ENCODE measurements at places on chromosomes 12 and 14.

DNA sequence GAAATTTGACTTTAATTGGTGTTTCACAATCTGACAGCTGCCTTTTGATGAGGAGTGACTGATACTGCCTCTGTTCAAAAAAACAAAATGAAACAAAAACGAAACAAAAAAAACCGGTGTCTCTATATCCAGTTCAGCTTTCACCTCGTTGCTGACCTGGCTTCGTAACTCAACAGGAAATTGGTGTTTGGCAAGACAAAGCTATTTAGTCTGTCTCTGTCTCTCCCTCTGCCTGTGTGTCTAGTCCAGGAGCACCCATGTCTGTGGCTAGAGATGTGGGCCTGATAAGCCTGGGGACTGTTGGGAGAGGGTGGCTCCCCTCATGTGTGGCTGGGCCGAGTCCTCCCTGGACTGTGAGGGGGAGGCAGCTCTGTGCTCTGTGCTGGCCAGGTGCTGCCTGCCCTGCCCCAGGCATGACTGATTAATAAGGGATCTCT is 11.3 kb downstream of the CACNA1C start:
- DNase-seq = no peak

DNA sequence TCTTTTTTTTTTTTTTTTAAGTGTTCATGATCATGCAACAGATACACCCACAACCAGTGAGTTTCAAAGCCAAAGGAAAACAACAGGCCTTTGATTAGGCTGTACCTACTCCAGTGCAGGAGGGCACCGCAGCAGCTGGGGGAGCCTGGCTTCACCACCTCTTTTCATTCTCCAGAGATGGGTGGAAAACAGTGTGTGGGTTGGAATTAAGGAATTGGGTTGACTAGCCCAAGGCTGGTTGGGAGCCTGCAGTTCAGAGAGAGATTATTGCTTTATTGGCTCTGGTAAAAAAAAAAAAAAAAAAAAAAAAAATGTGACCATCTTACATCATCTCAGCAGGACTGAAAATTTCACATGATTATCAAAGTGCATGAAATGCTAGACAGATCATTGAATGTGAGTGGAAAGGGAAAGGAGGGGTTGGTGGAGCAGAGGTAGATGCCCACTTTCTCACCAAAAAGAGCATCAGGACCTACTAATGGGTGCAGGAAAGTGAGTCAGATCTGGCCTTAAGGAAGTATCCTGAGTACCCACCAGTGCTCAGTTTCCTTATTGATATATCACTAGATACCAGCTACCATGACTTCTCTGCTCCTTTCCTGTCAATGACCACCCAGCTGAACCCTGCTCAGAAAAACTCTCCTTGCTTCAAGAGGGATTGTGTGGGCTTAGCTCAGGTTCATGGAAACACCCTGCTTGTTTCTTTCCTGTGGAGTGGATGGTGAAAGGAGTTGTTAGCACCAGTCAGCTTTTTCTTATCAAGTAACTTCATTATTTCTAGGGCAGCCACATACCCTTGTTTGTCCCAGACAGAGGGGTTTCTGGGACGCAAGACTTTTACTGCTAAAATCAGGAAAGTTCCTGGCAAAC is 54.8 kb upstream of the DYRK2 start:
- DNase-seq = no peak

DNA sequence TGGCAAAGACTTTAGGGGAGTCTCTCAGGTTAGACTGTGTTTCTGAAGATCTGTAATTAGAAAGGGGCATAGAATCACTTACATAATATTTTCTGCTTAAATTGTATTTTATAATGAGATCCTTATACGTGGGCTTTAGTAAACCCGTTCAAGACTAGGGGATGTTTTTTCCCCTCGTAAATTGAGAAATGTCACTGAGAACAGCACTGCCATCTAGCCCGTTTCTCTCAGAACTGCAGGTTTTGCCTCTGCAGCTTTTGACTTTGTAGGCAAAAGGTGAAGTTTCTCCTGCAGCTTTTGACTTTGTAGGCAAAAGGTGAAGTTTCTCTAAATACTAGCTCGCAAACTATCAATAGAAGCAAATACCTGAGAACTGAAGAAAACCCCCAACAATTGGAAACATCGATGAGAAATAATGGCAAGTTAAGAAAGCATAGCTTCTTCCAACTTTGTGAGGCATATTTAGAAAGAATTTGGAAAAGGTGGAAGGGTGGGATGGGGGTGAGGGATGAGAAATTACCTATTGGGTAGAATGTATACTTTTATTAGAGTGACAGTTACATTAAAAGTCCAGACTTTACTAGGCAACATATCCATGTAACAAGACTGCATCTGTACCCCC is 9.9 kb upstream of the ASPG start:
- no peak for DNase-seq

DNA sequence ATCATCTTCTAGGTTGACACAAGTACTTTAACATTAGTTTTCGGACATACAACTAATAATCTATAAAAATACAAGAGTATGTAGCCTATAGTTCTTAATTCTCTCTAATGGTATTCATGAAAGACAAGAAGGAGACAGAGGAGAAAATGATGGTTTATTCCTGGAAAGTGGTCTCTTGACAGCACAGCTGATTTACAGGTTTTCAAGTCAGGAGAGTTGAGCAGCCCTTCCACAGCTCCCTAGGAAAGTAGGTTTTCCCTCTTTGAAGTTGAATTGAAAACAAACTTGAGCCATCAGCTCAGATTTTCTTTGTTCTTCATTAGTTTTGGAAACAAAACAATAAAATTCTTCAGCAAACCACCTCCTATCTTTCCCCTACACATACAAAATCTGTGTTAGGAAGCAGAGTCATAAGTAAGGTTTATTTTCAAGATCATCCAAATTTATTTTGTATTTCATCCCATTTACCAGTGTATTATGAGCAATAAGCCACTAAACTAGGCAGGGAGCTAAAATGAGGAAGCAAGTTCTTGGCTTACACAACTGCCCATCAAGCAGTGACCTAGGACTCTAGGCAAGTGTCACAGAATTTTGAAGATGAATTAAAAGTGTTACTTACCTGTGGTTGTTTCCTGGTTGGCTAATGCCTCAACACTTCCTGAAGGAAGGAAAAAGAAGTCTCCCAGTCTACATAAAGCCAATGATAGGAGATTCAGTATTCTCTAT is 357.0 kb downstream of the BCAT1 start:
- DNase-seq = no peak

DNA sequence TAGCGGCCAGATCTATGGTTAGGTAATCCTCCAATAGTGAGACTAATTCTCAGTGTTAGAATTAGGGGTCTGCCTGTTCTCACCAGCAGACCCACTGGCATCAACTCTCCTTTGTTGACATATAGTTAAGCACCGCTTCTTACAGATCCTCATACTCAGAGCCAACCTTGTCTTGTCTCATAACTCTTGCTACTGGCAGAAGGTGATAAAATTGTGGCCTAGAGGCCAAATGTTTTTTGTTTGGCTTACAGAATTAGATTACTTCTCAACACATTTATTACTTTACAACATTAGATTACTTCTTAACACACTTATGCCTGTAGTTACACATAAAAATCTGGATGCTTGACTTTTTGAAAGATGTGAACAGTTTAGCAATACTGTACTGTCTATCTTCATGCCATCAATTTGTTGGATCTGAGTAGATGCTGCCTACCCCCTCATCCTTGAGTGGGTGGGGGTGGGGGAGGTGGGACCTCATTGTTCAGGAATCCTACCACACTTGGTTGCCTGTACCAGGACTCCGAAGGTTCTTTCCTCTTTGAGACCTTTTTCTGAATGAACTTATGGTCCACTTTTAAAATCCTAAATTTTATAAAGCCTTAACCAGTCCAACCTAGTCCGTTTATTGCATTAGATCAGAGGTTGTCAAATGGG is 7.0 kb downstream of the MTHFD1 start:
- DNase-seq = no peak

GRCh38 chr12:52062167-52063081 is 7.4 kb upstream of the ATG101 start:
- DNase-seq = no peak

DNA sequence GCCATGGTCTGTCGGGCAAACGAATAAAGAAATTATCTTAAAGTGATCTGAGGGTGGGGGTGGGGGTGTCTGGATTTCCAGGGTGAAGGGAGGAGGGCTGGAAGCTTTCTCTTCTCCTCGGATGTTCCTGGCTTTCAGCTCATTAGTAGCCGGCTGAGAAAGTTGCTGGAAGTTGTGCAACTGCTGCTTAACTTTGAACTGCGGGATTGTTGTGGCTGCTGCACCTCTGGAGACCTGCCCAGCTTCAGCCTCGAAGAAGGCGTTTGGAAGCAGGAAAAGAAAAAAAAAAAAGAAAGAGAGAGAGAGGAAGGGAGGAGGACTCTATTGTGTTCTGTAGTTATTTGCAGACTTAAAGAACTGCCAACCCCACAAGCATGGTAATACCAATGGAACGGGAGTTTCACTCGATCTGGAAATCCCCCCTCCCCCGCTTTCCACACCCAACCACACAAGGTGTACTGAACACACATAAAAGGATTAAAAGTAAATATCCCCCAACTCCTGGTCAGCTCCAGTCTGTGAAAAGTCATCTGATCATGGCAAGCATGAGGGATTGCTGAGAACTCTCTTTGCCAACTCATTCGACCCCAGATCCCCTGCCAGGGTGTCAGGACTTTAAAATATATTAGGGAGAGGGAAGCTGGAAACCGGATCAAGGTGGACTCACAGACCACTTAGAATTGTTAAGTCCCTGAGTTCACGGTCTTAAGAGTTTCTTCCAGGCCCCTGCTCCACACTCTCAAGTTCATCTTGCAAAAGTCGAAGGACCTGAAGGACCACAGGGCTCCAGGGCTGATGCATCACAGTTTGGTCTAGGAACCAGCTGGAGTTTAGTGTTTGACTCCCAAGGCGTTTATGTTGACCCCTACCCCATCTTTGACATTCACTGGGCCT is at the start of gene RASSF9:
RASSF9 (minus strand) TSS at position 213 of the 894 bp plus-strand sequence; CDS start at position 5, 208 bp downstream.
- DNase-seq = no peak

GRCh38 chr14:104355101-104356019 is 217.0 kb downstream of the KIF26A start:
- no peak for DNase-seq

DNA sequence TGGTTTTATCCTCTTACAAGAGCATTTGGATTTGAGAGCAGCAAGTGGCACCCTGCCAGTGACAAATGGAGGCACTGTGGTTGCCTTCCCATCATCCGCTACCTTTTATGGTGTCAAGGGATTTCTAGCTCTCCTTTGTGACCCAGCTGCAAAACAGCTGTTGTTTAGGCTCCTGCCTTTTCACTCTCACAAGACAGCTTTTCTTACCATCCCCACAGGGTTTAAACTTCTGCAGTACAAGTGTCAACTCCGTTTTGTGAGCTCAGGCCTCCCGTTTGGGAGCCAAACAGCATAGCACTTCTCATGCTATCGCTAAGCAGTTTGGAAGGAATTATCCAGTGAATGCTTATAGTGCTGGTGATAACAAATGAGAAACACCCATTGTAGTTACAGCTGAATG is 331.4 kb downstream of the TMTC2 start:
- DNase-seq = no peak

Measured in stimulated activated CD8-positive, alpha-beta memory T cell treated with anti-CD3 and anti-CD28 coated beads, Interleukin-15, amount 100 ng/mL, for 48 hours (primary cell).